ENCODE measurements at places on chromosomes 11 and 22.
A peak's percentile ranks its signal among the peaks of the same experiment; 100 is the strongest.

DNA sequence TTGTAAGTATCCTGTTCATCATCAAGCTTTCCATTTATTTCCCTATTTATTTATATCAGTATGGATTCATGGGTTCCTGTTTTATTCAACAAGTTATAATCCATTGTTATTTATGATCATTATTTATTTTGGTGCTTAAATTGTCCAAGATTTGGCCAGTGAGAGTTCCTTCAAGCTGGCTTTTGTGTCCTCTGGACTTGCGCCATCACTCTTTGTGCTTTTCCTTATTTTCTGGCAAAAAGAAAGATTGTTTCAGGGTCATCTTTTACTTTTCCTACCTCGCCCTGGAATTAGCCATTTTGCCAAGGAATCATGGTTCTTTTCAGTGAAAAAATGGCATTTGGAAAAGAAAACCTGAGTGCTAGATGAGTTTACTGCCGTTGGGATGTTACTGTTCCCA lies 193.4 kb downstream of the ADAMTS15 start:
- no peak for DNase-seq

DNA sequence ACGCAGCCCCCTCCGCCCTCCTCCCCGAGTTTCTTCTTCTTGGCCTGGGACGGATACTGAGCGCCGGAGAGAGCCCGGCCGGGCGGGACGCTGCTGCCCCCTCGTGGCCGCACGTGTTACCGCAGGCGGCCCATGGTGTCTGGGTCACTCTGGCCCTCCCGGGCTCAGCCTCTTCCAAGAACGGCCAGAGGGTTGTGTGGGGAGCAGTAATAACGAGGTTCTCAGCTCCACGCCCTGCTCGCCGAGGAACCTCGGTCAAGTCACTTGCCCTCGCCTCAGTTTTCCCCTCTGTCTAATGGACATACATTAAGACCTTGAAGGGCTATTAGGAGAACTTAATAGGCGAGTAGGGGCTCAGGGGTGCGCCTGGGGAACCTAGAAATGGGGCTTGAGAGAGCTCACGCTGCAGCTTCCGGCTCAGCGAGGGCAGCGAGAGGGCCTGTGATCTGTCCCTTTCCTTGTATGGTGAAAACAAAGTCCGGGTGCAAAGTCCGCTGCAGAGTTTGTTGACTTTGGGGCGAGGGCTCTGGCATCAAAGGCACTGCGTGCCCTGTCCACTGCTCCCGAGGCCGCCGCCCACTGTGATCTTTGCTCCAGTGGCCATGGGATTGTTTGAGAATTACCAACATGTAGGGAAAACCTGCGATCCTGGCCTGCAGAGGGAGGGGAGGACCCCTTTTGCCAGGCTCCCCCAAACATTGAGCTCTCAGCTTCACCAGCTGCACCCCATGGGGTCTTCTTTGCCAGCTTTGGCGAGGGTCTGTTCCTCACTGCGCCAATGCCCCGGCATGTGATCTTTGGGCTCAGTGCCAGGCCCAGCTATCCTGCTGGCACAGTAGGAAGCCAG lies 14.4 kb upstream of the LRP5 start:
- DNase-seq, result peak; percentile 87

DNA sequence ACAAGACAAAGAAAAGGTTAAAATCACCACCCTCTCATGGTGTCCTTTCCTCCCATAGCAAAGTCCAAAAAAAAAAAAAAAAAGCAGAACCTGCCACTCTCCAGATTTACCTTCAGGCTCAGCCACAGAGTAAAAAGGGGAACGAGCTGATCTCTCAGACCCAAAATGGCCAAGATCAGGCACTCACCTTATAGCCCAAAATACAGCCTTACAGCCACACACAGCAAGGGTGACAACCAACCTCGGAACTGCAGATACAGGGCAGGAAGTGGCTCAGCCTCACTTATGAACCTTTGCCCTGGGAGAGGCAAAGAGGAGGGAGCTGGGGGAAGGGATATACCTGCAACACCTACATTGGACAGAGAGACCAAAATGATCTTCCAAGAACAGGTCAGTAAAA lies 4.5 kb downstream of the FHIP1B start:
- DNase-seq, result no peak

GRCh38 chr11:103067118-103067517 lies 24.8 kb downstream of the DCUN1D5 start:
- DNase-seq, result no peak

GRCh38 chr11:90221803-90222458 lies 918 bp downstream of the CHORDC1 start:
- DNase-seq, result no peak

DNA sequence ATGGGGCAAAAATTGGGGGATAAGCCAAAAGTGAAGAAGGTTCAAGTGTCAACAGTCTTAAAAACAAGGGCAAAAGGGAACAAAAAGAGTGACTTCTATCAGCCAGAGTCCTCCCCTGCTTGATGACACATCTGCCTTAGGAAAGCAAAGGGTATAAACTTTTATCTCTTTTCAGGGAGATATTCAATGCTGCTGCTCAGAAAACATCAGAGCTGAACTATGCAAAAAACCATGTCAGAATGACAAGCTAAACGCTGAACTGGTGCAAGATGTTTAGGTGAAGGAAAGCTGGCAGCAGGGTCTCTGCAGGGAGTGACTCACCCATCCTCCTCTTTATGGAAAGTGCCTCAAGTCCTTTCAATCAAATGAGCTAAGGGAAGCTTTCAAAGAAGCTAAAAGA lies 24.7 kb downstream of the ALG9 start:
- peak; percentile 28 for DNase-seq

GRCh38 chr11:59355226-59355625 lies 3.5 kb upstream of the OR5AN1 start:
- no peak for DNase-seq

DNA sequence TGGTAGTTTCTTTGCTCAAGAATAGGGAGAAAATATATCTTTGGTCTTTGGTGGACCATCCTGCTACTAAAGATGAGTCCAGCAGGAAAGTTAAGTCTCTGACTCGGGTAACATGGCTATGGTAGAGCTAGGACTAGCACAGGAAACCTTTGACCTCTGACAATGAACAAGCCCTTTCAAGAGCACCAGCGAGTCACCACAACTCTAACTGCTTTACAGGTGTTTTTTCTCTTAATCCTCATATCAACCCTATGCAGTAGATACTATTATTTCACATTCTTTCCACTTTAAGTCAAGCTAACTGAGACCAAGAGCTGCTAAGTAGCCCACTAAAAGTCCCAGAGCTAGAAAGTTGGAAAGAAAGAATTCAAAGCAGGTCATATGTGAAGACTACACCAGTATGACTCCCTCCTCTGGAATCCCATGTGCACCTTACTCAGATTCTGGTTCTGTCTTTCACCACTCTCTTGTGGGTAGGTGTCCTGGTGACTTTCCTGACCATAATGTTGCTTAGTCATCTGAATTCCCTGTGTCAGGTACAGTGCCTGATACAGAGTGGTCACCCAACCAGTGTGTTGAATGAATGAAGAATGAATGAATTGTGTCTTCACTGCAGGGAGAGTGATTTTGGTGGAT lies 53.8 kb upstream of the ME3 start:
- DNase-seq, result no peak

DNA sequence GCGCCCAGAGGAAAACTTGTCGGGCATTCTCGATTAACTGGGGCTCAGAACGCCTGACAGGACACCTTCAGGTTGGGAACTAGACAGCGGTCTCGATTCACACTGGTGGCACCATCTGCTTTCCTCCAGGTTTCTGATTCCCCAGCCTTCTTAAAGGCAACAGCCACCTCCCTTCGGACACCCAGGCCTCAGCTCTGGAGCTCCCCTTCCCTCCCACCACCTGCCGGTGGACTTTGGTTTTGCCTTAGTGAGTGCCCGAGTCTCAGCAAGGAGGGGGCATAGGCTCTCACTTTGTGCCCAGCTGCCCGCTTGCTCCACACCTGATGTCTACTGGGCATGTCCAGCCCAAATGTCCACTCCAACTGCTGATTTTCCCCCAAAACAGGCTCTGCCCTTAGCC lies 110.4 kb upstream of the PARVA start:
- DNase-seq, result no peak

GRCh38 chr11:23336961-23337360 lies 476.7 kb upstream of the CCDC179 start:
- DNase-seq, result no peak

DNA sequence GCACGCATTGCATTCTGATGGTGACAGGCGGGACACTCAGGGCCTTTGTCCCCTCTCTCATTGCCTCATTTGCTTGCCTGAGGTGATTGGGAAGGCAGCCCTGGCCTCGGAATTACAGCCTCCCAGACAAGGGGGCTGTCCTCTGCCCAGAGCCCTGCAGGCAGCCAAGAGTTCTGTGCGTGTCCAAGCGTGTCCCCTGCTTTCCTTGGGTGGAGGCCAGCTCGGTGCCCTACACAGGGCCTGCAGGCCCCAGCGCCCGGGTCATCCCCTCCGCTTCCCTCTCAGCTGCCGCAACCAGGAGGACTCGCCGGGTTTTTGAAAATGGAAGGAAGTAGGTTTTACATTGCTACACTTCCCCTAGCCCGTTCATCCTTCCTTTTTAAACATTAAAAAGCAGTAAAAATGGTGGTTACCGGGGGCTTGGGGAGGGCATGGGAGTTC lies 1.9 kb downstream of the GRAMD4 start:
- DNase-seq, result no peak

DNA sequence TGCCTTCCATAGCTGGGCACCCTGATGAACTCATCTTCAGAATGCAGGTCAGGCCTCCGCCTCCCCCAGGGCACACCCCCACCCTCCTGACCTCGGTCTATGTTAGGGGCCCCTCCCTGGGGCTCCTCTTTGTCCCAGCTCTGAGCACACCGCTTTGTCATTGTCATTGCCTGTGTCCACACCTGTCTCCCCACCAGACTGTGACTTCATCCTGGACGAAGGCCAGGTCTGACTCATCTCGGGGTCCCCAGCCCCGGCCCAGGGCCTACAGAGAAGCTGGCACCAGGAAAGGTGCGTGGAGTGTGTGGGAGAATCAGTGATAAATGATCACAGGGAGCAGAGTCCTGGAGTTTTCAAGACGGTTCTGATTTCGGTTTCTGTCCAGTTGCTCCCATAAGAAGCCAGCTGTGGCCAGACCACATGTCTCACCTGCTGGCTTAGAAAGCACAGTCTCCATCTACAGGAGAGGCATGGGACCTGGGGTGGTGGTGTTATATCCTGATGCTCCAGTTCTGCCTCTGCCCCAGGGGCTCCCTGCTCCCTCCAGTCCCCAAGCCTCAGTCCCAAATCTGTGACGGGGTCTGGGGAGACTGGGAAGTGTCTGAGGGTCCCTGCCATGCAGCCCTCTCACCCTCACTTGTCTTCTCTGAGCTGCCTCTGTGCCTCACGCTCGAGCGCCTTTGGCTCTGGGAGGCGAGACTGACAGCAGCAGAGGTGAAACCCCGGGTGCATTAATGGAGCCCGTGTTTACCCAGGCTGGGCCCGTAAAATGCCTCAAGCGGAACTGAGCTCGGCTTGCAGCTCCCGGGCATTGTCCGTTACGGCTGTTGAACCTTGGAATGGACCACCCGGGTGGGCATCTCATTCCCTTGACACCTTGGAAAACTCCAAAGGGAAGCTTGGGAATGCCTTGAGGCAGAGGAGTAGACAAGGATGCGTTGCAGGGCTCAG lies 85.5 kb upstream of the WNT11 start:
- DNase-seq, result no peak

GRCh38 chr22:29073618-29074275 lies 912 bp downstream of the KREMEN1 start:
- peak; percentile 44 for DNase-seq

DNA sequence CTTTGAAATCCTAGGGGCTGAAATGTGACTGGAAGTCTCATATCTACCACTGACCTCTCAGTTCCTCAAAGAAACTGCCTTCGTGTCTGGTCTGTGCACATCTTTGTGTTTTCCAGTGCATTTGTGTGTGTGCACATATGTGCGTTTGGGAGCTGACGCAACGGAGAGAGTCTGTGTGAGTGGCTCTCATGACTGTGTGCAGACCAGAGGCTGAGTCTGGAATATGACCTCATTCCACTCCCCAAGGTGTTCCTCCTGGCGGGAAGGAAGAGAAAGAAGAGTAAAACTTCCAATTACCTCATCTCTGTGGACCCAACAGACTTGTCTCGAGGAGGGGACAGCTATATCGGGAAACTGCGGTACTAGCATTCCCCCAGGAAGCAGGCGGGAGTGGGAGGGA lies 16.5 kb downstream of the TUB start:
- no peak for DNase-seq

- peak; percentile 6 for DNase-seq
Observed at GRCh38 chr11:132784441-132784840, 747.9 kb downstream of the OPCML start.

DNA sequence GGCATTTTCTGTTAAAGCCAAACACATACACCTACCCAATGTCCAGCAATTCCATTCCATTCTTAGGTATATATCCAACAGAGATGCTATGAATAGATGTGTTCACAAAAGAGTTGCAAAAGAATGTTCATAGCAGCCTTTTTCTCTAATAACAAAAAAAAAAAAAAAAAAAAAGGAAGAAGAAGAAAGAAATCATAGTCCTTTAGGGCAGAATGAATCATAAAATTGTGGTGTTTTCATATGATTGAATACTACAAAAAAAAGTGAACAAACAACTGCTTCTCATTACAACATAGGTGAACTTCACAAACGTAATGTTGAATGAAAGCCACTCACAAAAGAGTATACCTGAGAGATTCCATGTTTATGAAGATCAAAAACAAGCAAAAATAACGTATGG lies 66.8 kb upstream of the GRK3 start:
- DNase-seq, result no peak

DNA sequence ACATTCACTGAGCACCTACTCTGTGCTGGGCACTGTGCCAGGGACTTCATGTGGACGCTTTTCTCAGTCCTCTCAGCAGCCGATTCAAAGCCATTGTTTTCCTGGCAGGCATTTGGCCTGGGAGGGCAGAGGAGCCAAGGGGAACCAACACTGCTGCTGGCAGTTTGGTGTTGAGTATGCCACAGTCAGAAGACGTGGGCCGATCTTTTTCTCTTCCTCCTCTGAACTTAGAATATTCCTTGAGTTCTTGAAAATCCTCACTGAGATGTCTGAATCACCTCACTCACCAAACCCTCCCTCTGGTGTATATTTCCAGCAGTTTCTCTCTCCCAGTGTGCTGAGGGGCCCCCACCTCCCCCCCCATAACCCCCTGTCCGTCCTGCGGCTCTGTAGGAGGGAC lies 114.5 kb upstream of the CRYBB3 start:
- DNase-seq, result no peak

- no peak for DNase-seq
Observed at GRCh38 chr22:45142376-45142775, 21.3 kb upstream of the NUP50 start.

DNA sequence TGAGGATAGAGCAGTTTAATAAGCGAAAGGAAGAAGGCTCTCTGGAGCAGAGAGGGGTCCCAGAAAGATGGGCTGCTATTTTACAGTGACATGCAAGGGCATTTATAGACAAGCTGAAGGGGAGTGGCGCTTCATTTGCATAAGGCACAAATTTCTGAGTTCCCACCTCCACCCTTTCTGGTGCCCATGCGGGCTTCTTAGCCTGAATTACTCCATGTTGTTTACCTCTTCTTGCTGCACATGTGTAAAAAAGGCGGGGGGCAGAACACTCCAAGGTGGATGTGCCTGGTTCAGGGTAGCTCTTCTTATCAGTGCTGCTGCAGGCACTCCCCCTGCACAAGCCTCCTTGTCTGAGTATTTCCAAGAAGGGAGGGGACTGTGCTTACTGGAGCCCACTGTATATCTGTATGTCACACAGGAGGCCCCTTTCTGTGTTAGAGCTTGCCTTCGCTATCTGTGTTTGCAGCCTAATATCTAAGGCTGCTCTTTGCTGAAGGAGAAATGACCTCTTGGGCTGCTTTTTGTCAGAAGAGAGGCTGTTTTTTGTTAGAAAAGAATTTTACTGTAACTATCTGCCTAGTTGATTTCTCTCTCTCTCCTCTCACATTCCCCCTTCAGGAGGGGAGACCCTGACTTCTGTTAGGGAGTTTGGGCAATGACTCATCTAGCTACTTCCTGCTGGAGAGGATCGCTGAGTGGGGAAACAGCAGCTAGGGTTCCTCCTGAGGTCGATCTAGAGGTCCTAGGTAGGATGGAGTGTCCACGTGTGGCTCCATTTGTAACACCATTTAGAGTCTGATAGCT lies 1057.0 kb upstream of the CNTN5 start:
- no peak for DNase-seq
